ENCODE measurements at places on chromosomes 12 and 14.

- DNase-seq = no peak
These were observed 3.5 kb upstream of the KLRD1 start for GRCh38 chr12:10304161-10304574.

DNA sequence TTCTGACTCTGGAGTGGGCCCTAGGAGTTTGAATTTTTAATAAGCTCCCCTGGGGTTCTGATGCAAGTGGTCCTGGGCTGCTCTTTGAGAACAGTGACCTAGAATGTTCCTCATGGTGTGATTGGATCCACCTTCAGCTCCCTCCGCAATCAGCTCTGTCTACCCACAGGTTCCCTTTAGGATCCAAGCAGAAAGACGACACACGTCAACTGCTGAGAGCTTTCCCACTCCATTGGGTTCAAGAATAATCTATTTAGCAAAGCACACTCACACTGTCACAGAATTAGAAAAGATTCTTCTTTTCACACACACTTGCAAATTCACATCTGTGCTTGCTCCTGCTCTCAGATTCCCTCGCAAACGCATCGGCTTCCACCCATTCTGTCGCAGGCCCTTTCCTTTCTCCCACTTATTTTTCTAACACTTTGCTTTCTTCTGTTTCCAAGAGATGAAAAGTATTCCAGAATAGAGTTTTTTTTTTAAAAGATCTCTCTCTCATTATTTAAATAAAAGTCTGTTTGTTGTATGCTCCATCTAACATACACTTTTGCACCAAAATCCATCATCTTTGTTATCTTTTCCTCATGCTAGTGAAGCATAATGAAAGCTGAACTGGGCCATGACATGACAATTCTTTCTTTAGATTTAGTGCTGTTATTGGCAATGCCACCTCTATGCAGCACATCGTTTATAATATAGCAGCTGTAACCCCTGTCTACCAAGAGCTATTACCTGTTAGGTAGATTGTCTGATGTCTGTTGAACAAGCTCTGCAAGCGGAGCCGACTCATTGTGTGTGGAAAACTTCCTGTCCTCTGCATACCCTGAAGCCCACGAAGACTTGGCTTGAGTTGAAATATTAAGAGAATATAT, 73.1 kb downstream of the CACNA1C start:
- no peak for DNase-seq

- no peak for DNase-seq
These were observed 56.9 kb upstream of the E2F7 start for GRCh38 chr12:77122236-77122635.

DNA sequence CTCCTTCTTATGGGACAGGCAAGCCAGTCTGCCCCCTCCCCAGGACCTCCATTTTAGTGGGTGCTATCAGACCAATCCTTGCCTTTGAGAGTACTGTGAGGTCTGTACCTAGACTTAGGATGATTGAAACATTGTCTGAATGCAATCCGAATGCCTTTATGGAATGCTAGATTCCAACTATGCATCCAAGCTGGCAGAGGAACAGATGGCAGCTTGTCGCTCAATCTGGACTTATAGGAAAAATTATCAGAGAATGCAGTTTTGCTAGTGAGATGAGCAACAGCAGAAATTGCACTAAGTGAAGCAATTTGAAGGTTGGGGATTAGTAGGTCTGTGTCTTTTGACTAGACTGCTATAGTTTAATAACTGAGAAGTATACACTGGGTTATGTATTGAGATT, 109.1 kb downstream of the DYRK2 start:
- no peak for DNase-seq

- no peak for DNase-seq
These were observed 17.6 kb downstream of the CCDC88C start for GRCh38 chr14:91399868-91400640.

GRCh38 chr14:68401855-68402254, 391.0 kb downstream of the ZFP36L1 start:
- no peak for DNase-seq

DNA sequence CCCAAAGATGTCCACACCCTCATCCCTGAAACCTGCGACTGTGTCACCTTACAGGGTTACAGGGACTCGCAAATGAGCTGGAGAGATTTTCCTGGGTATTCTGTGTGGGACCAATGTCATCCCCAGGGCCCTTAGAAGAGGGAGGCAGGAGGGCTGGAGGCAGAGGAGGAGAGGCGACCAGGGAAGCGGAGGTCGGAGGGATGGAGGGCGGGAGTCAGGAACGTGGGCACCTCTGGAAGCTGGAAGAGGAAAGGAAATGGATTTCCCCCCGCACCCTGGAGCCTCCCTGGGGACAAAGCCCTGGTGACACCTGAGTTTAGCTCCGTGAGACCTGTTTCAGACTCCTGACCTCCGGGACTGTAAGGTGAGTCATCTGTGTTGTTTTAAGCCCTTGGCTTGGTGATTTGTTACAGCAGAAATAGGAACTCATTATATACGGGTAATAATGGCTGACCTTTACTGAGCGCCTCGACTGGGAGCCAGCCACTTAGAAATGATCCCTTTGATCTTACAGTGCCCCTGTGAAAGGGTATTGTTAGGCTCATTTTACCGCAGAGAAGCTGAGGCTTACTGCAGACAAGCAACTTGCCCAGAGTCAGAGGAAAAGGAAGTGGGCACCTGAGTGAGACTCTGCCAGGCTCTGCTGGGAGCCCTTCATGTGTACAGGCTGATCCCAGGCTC, 29.3 kb upstream of the FZD10 start:
- DNase-seq = no peak

GRCh38 chr14:98606041-98606640, 665.9 kb downstream of the BCL11B start:
- DNase-seq = no peak

All from NCI-H1105 treated with DMSO at 0.1 percent for 48 hours (cell line).